Activated T-cell treated with anti-CD3 and anti-CD28 coated beads for 24 hours (primary cell): ENCODE measurements at places on chromosomes 6 and 20.

DNA sequence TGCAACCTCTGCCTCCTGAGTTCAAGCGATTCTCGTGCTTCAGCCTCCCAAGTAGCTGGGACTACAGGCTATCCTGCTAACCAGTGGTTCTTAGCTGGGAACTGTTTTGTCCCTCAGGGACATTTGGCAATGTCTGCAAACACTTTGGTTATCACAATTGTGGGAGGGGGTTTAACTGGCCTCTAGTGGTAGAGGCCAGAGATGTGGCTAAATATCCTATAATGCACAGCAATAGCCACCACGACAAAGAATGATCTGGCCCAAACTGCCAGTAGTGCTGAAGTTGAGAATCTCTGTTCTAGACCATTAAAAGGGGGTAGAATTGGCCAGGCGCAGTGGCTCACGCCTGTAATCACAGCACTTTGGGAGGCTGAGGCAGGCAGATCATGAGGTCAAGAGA is 28.8 kb downstream of the AKIRIN2 start:
- DNase-seq = no peak

- DNase-seq = no peak
Observed at GRCh38 chr6:13671548-13672127, 40.0 kb downstream of the RANBP9 start.

DNA sequence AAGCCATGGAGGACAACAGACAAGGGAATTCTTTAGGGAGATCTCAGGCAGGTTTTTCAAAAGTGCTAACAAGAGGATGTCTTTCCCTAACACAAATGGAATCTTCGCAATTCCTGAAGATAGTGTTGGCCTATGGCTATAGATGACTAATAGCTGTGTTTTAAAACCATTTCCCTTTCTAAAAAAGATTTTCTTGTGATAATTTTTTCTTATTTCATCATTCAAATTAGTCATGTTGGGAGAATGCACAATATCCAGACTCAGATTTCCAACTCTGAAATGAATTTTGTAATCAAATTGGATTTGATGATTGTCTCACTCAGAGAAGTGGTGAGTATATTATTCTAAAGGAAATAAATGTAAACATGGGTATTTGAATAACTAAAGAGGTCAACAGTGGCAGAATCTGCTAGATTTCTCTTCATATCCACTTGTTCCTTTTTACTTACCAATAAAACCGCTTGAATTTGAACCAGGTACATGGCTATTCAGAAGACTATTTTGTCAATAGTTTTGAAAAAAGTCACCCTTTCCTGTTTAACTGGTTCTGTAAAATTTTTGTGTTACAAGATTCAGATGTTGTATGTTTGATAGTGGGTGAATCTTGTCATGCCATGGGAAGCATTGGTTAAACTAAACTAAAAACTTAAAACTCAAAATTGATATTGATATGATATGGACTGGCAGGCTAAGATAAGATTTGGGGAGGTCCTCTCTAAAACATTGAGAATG is 1223.7 kb upstream of the EYS start:
- no peak for DNase-seq

- no peak for DNase-seq
Observed at GRCh38 chr6:37496951-37497885, 2.5 kb downstream of the CCDC167 start.

GRCh38 chr6:22600059-22600458 is 30.7 kb downstream of the HDGFL1 start:
- no peak for DNase-seq

- no peak for DNase-seq
Observed at GRCh38 chr6:11368760-11369159, 136.3 kb upstream of the NEDD9 start.

DNA sequence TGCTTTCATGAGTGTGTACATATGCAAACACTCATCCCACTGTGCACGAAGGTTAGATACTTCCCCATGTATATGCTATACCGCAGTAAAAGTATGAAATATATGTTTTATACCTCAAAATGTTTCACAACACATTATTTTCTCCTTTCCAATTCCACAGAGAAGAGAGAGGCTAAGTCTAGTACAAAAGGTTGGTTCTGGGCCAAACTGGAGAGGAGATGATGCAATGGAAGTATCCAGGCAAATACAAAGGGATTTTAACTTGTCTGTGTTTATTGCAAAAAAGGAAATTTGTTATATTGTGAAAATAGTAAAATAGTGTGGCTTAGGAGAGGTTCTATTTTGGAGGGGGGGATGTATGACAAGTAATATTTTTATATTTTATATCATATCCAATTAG is 112.6 kb downstream of the PLCB1 start:
- no peak for DNase-seq

GRCh38 chr20:37341632-37342031 is 4.3 kb upstream of the SRC start:
- no peak for DNase-seq

DNA sequence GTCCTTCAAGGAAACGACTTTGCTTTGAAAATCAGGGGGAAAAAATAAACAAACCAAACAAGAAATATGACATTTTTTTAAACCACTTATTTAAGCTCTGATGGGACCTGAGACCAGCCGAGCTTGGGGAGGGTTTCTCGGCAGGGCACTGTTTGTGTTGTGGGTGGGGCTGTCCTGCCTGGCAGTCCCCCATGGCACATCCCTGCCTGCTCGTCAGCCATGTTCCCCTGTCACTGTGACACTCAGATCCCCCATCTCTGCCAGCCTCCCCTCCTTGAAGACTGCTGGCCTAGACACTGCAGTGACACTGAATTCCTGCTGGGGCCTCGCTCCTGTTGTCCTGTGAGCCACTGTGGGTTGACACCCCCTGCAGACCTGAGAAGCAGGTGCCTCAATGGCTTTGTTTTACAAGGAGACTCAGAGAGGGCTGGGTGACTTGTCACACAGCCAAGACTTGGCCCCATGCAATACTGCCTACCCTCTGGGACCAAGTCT is 95.1 kb upstream of the PTPN1 start:
- DNase-seq = no peak

DNA sequence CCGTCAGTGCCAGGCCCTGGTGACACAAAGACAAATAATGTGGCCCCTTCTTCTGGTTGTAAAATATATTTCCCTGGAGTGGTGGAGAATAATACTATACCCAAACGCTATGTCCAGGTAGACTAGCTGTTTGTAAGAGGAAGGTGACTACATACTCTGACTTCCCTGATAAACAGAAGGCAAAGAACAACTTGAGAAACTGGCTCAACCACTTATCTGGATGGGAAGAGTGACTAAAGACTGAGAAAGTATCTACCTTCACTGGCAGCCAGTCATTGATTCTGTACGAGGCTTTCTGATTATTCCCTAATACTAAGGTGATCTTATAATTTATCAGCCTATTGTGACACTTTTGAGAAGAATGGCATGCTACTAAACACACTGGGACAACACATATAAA is 569.7 kb downstream of the EPHA7 start:
- DNase-seq = no peak

GRCh38 chr6:1499777-1500176 is 109.9 kb upstream of the FOXC1 start:
- no peak for DNase-seq

GRCh38 chr20:37956107-37956585 is 53.2 kb downstream of the VSTM2L start:
- DNase-seq = no peak

DNA sequence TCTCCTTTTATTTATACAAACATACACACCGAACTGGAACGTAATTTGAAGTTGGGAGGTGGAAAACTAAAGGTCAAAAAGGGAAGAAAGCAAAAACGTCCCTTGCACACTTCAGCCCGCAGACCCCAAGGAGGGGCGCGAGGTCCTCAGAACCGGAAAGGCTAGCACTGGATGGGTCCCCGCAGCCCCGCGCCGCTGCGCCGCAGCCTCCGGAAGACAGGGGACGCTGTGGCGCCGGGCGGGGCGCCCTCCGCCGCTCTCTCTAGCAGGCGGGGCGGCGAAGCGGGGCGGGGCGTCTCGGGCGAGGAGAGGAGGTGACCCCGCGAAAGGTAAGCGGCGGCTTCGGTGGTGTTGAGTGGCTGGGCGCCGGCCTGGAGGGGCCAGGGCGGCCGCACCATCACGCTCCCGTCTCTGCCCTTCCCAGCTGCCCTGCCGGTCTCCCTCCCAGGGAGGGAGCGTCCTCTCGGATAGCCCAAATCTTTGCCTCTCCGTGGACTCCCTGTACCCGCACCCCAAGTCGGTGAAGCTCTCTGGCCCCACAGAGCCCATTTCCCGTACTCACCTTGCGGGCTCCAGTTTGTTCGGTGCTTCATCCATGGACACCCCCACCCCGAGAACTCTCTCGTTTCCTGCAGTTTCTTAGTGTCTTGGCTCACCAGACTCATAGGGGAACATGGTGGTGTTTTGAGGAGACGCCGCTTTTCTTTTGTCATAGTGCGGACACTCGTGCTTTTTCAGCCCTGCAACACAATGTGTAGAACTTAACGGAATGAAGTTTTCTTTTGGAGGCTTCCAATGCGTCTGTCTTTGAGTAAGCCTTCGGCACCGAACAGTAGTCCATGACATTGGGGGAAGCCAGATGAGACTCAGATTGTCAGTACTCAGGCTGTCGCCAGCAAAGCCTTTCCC is at the start of gene SMIM8:
SMIM8 (plus strand) TSS at position 285 of the 909 bp plus-strand sequence. CDS start 14,444 bp downstream, outside the sequence.
- DNase-seq = peak; percentile 85

DNA sequence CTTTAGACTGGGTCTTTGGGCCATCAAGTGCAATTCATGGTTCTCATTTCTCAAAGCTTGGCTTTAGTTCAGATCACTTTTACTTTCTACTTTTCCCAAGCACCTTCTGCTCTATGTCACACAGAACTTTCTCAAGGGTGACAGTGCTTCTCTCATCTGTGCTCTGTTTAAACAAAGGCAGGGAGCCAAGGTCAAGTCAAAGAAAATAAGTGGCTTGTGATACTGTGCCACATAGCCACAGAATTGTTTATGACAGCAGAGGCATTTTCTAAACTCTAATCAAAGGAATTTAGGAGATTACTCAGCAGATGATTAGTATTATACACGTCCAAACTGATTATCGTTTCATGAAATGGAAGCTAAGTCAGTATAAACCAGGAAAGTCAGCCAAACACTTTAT is 348.0 kb downstream of the HDGFL1 start:
- DNase-seq = no peak

DNA sequence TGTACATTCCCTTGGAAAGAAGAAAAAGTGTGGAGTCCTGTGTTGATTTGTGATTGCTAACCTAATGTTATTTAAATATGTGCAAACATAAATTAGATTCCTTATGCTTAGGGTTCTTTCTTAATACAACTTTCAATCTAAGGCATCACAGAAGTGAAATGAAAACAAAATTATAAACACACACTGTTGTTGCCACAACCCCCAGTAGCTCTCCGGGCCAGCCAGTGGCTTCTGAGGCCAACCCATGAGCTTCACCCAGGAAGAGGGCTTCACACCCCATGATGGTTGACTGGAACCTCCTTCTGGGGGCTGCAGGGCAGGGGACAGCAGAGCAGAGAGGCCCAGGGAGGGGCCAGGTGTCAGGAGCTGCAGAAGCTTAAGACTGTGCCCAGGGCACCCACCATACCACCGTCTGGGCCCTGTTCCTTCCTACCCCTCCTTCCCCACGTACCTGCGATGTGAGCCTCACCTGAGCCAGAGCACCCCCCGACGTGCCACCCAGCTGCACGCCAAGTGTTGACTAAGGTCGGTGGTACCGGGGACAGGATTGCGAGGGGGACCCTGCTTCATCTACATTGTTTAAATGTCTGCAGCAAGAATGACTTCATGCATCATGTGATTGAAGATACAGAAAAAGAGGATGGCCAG is 110.5 kb downstream of the FAM120B start:
- DNase-seq = no peak

DNA sequence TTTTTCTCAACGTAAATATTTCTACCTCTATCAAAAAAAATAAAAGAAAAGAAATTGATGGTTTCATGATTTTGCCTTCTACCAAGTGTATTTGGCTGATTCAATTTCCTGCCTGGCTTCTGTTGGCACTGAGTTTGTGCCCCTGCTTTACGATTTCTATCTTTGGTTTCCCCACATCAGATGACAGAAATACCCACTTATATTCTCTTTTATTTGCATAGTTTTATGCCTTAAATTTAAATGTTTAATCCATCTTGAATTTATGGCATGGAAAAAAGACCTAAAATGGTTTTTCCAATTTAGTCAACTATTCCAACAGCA is 34.3 kb downstream of the RNF24 start:
- DNase-seq = no peak

- DNase-seq = no peak
Observed at GRCh38 chr6:35164277-35164676, 23.1 kb upstream of the TCP11 start.

- no peak for DNase-seq
Observed at GRCh38 chr20:57898332-57898731, 188.5 kb upstream of the PMEPA1 start.

- no peak for DNase-seq
Observed at GRCh38 chr6:106046116-106046853, 39.9 kb upstream of the PRDM1 start.

DNA sequence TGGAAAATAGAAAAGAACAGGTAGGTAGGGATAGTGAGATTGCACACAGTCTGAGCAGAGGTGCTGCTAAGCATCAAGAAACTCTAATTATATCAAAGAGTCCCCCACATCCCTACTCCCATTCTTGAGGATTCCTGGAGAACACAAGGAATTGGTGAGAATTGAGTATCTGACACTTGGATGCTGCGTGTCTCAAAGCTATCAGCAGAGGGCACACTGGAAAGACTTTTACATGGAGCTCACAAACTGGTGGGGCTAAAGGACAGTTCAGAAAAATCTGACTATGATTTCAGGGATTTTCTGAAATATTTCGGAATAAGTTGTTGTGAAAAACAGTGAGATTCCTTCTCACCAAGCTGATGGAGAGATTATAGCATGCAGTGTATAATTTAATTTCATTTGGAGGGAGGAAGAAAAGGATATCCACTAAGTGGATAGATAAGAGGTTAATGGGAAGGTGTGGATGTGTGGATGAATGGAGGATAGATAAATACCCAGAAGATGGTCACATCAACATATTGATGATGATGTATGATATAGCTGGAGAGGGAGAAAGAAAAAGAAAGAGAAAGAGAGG is 215.4 kb upstream of the DEFB112 start:
- DNase-seq = no peak

DNA sequence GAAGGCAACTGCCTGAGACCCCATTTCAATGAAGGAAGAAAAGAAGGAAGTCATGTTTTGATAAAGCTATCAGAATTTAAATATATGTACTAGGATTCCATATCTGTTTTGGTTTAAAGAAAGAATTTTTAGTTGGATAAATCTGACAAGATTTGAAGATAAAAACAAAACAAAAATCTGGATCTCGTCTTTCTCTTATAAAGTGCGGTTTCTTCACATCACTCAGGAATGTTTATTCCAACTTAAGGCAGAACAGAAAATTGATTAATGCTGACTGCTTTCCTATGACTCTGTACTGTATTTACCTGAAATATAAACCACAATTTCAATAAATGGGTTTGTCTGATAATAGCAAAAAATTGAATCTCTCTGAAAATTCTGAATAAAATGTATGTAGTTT is 439.7 kb downstream of the RFPL4B start:
- DNase-seq = no peak

- DNase-seq = no peak
Observed at GRCh38 chr6:40706178-40706577, 119.0 kb upstream of the LRFN2 start.
